ENCODE measurements at places on chromosomes 2 and 18. TPM values are rescaled to one million over a fixed set of nuclear protein-coding genes. Genes with fewer than 3 reads are reported as not detected.
A peak's percentile ranks its signal among the peaks of the same experiment; 100 is the strongest.

TMEM178A gene
- 14.0 TPM for total RNA-seq

NAT8 gene
- not detected for total RNA-seq

TMEM37 gene
- total RNA-seq: 11.0 TPM

IL37 gene
- total RNA-seq: not detected

HDLBP gene
- 360 TPM for total RNA-seq

CAMKMT gene
- total RNA-seq: 18.6 TPM

NEU2 gene
- total RNA-seq: not detected

GAL3ST2 gene
- total RNA-seq: not detected

DYSF gene
- total RNA-seq: 8.5 TPM

CRYGC gene
- not detected for total RNA-seq

- no peak for DNase-seq
Observed at GRCh38 chr2:937530-937929, 13.1 kb upstream of the SNTG2 start.

DNA sequence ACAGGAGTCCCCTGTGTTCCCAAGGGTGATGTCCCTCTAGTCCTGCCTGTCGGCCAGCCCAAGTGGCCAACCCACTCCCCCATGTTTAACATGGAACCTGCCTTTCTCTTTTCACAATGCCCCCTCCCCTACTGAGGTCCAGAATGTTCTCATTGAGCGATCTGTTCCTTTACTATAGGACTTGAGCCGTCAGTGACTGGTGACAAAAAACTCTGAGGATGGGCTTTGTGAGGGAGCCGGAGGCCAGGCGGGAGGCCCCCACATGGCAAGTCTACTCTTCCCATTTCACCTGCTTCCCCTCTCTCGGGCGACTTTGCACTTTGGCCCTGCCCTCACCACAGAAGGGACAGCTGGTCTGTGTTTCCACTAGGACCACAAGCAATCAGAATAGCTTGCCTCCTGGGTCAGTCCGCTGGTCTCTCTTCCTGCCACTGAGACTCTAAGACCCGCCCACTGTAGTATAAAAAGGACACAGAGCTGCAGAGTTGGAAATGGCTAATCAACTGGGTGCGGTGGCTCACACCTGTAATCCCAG is 146.5 kb upstream of the RAB12 start:
- DNase-seq: no peak

GRCh38 chr2:46001290-46001689 is 295.9 kb upstream of the EPAS1 start:
- DNase-seq: peak; percentile 16

DNA sequence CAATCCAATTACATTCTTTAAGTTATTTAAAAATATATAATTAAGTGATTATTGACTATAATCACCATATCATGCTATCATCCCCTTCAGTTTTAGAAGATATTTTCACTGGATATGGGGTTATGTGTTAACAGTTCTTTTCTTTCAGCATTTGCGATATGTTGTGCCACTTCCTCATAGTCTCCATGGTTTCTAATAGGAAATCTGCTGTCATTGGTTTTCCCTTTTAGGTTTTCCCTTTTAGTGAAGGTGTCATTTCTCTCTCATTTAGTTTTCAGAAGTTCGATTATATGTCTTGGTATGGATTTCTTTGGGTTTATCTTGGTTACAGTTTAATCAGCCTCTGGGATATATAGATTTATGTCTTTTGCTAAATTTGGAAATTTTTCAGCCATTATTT is 34.8 kb upstream of the EPG5 start:
- DNase-seq: no peak

GRCh38 chr2:128595763-128596395 is 277.2 kb upstream of the HS6ST1 start:
- no peak for DNase-seq

GRCh38 chr2:3557639-3558204 is 411 bp downstream of the RNASEH1 start:
- no peak for DNase-seq

GRCh38 chr2:189153619-189154018 is 25.9 kb downstream of the COL5A2 start:
- DNase-seq: no peak

DNA sequence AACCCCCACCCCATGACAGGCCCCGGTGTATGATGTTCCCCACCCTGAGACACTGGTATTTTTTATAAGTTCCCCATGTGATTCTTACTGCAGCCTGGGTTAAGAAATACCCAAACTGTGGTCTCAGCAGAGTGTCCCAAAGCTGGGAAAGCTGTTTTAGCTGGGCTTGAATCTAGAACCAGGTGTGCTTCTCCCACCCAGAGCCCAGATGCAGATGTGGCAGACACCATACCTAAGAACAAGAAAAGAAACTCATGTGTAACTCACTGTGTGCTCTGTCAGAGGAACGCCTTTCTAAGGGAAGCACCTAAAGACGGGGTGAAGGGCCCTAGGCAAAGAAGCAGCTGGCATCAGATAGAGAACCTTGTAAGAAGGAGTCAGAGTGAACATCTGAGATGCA is 23.9 kb downstream of the DOK1 start:
- DNase-seq: no peak

DNA sequence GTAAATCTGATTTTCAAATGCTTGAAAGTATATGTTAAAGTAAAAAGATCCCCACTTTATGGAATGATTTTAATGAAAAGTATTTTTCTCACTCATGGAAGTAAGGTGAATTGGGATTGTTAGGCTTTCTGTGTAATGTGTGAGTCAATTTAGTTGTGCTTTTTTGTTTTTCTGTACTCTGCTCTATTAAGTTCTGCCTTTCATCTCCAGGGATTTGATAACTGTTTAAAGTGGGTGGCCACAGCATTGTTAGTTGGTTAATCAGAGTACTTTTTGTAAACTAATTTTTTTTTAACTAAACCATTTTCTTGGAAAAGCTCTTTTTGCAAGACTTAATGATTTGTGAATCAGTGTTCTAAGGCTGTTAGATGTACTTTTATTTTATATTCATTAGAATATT is 76.8 kb downstream of the ABI2 start:
- DNase-seq: no peak

DNA sequence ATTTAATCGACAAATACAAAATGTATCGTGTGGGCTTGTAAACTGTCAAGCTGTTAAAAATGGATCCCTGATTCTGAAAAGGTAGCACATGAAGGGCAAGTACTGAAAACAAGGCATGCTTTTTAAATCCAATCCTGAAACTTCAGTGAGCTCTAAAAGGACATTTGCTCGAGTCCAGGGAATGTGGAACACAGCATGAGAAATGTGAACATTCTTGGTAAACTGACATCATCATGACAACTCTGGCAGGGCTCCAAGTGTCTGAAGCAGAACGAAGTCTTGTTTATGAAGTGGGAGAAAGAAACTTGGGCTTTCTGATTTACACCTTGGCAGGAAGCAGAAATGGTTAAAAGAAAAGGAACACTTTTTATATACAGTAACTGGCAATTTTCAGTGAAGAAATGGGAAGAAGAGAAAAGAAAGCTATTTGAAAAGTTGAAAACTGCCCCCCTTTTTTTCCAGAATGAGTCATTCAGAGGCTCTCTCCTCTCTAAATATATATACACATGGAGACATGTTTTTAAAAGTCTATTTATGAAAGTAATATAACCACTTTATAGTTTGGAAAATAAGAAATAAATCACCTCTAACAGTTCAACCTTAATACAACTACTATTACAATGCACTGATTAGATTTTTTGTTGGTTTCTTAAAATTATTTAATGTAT is 120.8 kb downstream of the GAREM1 start:
- DNase-seq: no peak

GRCh38 chr2:241764275-241765241 is 12.1 kb upstream of the GAL3ST2 start:
- peak; percentile 57 for DNase-seq

DNA sequence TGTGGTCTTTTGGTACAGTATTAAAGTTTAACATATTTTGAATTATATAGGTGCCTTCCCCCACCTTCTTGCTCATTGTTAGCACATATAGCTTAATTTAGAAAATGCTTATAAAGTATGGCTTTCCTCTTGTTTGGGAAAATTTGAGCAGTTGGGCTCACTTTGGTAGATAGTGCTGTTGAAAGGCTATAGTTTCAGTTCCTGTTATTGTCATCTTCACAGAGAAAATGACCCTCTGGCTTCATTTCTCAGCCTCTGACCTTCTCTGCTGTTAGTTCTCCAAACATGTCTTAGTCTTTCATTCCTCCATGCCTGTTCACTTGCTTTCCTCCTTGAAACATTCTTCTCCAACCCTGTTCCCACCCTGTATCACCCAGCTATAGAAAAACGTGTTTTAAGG is 200.6 kb downstream of the WDR7 start:
- DNase-seq: no peak

GRCh38 chr2:7363906-7364305 is 446.7 kb downstream of the RNF144A start:
- DNase-seq: no peak

- DNase-seq: no peak
Observed at GRCh38 chr2:189676471-189676870, 2.0 kb downstream of the ANKAR start.

DNA sequence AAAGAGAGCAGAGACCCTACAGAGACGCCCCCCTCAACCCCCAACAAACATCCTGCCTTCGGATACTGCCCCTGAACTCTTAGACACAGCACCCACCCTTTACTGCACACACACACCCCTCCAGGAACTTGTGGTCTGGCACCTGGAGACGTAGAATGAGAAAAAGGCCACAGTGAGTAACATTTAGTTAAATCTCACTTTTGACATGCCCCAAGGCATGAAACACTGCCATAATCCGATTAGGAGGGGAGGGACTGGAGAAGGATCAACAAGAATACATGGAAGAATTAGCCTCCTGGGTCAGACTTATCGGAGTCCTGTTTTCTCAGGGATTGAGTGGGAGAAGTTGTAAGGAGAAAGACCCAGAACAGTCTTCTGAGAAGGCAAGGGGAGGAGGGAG is 4.1 kb downstream of the CDK5R2 start:
- DNase-seq: no peak

DNA sequence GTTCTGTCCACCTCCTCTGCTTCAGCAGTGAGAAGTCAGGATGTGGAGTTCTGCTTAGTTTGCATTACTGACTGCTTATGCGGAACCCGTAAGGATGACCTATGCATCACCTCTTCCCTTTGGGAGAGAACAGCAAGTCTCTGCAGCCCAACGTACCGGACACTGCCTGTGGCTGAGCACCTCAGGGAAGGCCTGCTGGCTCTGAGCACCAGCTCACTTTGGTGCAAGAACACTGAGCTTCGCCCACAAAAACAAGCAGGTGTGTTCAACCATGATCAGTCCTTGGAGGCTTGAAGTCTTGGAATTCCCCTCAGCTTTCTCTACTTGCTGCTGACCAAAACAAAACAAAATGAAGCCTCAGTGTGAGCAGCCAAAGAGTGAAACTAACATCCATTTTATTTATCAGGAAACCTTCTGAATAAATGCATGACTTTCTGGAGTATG is 52.7 kb upstream of the NCK2 start:
- no peak for DNase-seq

GRCh38 chr2:209049608-209050007 is 374.2 kb upstream of the MAP2 start:
- no peak for DNase-seq

GRCh38 chr2:206873423-206873822 is 65.9 kb upstream of the CPO start:
- no peak for DNase-seq

- peak; percentile 85 for DNase-seq
Observed at GRCh38 chr2:165015052-165015642, 59.8 kb upstream of the SLC38A11 start.

GRCh38 chr2:216987252-216987821 is 127.5 kb upstream of the TNP1 start:
- no peak for DNase-seq

- no peak for DNase-seq
Observed at GRCh38 chr2:43484323-43484930, 111.4 kb downstream of the THADA start.

DNA sequence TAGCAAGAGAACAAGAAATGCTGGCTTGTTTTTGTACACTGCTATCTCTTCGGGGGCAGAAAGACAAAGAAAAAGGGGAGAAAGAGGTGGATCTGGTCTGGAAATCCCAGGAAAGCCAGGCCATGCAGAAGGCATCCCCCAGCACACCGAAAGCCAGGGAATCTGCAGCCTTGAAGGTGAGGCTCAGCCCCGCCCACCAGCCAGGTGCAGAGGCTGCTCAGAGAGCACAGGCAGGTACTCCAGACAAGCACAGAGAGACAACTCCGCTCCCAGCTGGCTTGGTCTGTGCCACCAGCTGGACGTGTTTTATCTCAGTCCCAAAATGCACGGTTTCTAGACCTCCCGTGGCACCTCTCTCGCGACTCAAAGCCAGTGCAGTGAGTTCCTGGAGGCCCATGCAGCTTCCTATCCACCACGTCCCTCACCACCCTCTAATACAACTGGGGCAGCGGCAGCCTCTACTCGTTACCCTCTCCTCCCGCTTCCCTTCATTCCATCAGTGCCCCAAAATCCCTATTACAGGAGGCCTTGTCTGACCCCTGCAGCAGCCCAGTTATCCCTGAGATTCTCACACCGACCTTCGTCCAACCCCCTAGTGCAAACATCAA is 62.8 kb downstream of the HDAC4 start:
- DNase-seq: no peak

GRCh38 chr2:42192652-42193566 is 23.8 kb downstream of the EML4 start:
- DNase-seq: no peak

DNA sequence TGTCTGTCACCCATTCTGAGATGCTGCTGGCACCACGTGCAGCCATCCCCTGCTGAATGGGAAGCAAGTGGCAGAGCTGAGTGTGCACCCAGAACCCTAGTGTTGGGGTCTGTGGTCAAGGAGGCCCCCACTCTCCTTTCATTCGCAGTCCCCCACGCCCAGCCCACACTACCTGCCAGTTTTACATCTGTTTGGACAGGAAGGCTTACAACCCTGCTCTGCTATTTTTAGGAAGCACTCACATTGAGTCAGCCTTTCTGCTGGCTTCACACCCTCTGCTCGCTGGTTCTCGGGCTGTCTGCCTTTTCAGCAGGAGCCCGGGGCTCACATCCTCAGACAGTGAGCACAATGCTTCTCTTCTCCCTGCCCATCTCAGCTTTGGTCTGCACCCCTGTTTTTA is 10.7 kb upstream of the ADCY3 start:
- DNase-seq: no peak

DNA sequence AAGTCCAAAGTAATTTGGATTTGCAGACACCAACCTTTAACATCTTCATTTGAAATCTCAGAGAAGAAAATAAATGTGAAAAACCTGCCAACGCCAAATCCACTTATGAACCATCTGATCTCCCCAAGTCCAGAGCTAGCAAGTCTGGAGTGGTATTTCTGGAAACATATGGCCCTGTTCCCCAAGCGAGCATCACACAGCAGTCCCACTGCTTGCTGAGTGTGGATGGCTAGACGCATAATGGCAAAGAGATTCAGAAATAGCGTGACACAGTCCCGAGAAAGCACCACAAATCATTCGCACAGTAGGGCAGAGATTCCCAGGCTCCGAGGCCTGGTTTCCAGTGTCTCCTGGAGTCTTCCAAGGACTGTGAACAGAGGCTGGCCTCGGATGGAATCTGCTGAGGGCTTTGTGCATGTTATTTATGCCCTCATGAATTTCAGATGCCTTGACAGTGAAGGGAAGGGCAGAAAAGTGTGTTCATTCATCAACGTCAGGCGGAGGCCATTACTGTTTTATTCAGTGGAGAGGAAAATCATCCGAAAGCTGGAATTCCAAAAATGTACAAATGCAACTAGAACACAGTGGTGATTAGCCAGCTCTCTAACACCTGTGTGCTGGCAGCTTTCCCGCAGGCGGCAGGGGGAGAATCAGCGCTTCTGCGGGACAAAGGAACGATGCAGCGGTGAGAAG is 417.0 kb downstream of the EIPR1 start:
- no peak for DNase-seq

Data from H1 (cell line).